Activated naive CD8-positive, alpha-beta T cell treated with anti-CD3 and anti-CD28 coated beads, Interleukin-2, amount 50 U/mL, for 16 hours (primary cell): ENCODE measurements at places on chromosomes 4 and X.

DNA sequence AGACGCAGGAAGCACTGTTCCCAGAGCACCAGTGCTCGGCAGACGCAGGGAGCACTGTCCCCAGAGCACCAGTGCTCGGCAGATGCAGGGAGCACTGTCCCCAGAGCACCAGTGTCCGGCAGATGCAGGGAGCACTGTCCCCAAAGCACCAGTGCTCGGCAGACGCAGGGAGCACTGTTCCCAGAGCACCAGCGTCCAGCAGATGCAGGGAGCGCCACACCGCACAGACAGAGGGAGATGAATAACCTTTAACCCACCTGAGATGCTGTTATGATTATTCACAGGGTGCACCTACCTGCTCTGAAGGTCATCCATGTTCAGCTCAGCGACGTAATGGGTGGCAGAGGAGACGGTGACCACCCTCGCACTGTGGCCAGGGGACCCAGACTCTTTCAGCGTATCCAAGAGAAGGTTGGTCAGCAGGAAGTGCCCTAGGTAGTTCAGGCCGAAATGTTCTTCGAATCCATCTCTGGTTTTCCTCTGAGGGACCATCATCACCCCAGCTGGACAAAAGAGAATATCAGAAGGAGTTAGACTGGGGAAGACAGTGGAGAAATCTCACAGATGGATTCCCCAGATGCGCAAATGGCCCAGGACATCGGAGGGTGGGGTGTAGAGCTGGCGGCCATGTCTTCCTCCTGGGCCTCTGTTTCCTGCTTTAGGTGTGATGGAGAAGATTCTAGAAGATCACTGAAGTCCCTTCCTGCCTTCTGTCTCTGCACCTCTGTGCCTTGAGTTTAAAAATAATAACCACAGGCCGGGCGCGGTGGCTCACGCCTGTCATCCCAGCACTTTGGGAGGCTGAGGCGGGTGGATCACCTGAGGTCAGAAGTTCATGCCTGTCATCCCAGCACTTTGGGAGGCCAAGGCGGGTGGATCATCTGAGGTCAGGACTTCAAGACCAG, 234.1 kb downstream of the DHRSX start:
- no peak for DNase-seq

- no peak for DNase-seq
These were observed 4.6 kb downstream of the ALAS2 start for GRCh38 chrX:55026143-55026542.

- DNase-seq, result no peak
These were observed 53.0 kb downstream of the TMEM154 start for GRCh38 chr4:152626790-152627189.

DNA sequence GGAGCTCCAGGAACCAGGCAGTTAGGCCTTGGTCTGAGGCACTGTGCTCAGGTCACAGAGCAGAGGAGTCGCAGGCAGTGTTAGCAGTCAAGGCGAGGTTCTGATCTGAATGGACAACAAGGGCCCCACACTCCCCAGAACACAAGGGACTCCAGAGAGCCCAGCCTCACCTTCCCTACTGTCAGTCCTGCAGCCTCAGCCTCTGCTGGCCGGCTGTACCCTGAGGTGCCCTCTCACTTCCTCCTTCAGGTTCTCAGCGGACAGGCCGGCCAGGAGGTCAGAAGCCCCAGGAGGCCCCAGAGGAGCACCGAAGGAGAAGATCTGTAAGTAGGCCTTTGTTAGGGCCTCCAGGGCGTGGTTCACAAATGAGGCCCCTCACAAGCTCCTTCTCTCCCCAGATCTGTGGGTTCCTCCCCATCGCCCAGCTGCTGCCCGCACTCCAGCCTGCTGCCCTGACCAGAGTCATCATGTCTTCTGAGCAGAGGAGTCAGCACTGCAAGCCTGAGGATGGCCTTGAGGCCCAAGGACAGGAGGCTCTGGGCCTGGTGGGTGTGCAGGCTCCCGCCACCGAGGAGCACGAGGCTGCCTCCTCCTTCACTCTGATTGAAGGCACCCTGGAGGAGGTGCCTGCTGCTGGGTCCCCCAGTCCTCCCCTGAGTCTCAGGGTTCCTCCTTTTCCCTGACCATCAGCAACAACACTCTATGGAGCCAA, 26.2 kb downstream of the MAGEA9 start:
- no peak for DNase-seq

DNA sequence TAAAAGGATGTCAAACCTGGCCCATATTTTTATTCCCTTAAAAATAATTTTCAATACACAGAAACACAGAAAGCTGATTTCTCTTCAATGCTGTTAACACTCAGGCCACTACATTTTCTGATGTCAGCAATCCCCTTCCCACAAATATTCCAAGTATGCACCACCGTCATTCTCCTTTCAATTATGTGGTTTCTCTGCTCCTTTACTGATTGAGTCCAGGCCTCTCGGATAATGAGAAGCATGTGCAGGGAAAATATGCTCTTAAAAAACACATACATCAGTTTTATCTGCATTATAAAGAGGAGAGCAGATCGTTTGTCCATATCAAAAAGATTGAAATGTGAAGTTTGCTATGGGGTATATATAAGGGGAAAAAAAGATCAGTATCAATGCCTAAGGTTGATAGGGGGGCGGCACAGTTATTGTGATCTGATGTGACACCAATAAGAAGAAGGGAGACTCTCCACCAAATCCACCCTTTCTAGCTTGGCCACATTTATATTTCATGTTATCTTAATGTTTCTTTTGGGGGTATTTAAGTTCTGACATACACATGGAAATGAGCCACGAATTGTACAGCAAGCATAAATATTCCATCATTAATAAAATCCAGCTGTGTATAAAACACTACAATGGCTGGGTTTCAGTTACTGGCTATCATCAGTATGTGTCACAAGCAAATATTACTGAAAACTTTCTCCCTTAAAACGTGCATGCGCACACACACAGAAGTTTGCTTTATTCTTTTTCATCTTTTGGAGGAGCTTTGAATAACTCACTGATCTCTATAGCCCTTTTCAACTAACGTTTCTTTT, 6.4 kb downstream of the AMOT start:
- DNase-seq, result no peak

DNA sequence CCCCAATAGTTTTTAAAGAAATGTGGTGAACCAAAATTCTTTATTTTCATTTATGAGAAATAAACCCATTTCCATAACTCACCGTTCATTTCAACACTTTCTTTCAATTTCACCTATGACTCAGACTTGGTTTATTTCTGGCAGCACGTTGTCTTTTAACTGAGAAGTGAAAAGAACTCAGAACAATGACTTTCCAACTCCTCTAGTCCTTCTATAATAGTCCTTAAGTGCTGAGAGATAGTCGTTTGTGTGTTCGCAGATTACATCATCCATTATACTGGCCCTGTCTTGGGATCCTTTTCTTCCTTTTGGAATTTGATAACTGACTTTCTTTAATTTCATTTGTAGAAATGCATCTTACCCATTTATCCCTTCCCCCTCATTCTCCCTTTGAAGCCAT, 113.6 kb downstream of the GLUD2 start:
- DNase-seq, result no peak

DNA sequence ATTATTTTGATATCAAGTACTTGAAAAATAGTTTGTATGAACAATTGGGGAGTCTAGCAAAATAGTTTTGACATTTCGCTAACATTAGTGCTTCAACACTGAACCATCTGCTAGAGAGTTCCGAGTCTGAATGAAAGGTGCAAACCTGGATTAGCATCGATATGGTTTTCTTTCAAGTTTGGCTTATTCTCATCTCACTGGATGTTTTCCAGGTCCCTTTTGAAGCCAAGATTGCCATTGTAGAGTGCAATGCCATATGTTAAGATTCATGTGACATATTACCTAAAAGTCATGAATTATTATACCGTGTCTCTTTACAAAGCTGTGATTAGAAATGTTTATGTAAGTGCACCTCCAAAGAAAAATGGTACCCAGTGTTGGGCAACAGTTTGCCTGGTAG, 36.8 kb upstream of the NAA11 start:
- no peak for DNase-seq

- no peak for DNase-seq
These were observed 8.6 kb upstream of the CPLX1 start for GRCh38 chr4:834368-835147.

DNA sequence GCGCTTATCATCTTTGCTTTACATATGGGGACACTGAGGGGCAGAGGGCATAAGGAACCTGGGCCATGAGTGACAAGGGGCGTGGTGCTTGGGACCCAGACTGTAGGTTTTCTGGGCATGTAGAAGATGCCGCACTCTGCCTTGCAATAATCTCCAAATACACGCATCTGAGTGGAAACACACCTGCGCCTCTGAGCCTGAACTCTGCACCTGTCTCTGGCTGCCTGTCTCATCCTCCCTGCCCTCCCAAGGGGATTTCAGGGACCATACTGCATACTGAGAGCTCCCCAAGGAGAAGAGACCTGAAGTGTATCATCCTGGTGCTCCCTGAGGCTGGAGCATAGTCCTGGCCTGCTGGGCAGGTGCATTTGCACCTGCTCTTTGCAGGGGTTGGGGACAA, 34.7 kb upstream of the ASMTL start:
- no peak for DNase-seq

DNA sequence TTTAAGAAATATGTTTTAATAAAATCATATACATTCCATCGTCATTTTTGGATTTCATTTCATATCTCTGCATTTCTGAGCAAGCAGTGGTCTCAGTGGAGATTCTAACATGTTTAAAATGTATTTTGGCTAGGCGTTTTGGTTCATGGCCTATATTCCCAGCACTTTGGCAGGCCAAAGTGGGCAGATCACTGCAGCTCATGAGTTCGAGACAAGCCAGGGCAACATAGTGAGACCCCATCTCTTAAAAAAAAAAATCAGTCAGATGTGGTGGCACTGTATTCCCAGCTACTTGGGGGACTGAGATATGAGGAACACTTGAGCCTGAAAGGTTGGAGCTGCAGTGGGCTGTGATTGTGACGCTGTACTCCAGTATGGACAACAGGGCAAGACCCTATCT, 67.5 kb upstream of the RAB33B start:
- DNase-seq, result no peak

GRCh38 chr4:108536577-108536976, 83.8 kb upstream of the RPL34 start:
- no peak for DNase-seq

DNA sequence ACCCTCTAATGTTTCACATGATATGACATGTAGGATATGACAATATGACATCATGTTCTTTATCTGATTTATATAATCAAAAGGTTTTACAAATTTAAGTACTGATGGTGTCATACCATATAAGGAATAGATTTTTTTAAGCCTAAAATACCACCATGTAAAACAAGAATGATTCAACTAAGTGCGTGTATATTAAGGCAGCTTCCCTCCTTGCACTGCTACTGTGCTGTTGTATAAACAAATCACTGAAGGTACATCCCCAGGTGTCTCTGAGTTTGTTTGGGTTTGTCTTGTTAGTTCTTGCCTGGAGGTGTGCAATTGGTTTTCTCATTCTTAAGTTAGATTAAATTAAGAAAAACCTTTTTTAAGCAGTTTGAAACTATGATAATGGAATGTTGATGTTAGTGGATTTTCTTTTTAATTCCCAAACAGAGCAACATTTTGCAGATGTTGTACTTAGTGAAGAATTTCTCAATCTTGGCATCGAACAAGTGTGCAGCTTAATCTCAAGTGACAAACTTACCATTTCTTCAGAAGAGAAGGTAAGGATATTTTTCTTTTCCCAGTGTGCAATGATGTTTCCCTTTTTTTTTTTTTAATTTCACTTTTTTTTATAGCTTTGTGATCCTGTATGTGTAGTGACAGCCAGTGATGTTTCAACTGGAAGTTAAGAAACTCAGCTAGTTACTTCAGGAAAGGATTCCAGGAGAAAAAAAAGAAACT, 33.4 kb upstream of the MSMO1 start:
- no peak for DNase-seq

DNA sequence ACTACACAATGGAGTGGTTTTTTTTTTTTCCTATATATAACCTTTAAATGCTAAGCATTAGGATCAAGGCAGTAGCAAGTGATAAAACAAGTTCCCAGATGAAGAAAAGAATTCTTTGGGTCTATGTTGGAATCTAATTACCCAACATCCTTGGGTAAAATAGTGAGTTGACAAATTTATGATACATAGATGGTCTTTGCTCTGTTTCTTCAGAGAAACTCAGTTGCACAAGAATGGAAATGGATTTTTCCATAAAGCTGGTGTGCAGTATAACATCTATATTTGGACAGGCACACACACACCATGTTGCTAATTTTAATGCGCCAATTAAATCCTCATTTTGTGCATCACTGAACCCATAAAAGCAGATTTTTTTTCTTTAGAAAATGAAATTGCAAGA, 137.0 kb upstream of the MED14 start:
- DNase-seq, result no peak

DNA sequence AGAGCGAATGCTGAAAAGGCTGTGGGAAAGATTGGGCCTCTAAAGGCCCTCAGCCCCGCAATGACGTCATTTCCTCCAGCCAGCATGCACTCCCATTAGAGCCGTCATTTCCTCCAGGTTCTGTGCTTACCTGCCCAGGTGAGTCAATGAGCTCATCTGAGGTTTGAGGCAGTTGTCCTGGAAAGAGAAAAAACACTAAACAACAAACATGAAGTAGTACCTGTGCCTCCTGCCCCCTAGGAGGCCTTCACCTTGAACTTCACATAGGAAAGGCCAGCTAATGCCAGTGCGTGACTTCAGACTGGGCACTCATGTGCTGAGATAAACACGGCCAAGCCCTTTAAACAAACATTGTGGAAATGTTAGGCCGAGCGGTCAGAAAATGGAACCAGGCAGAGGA, 55.9 kb downstream of the FHDC1 start:
- DNase-seq, result no peak

- no peak for DNase-seq
These were observed 3.9 kb upstream of the TMPRSS11B start for GRCh38 chr4:68249434-68249833.

DNA sequence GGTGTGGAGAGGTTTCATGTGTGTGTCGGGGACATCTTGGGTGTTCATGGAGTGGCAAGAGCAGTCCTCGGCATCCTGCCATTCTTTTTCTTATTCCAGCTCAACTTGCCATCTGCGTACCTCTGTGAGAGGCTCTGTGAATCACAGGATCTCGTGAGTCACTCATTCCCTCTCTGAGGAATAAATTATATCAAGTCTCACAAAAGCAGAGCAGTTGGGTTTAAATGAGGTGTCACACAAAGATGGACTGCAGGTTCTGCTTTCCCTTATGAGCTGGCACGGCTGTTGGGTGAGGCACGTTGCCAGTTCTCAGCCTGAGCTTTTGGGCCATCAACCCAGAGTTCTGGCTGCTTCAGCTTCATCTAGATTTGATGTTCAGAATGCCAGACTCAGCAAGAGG, 6.8 kb upstream of the OCIAD2 start:
- no peak for DNase-seq

DNA sequence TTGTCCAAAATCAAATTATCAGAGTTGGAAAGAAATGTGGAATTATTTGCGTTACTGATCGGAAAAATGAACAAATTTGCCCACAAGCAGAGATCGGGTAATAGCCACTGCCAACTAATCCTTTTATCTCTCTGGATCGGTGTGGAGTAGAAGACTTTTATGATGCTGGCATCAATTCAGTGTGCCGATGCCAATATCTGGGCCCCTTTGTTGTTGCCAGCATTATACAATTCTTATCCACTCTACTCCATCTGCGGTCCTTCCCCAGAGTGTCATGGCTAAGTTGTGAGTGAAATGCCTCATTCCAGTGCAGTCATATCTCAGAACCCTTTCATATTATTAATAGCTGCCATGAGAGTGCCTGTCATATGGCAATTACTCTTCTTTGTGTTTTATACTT, 660.2 kb downstream of the ADGRL3 start:
- no peak for DNase-seq

- DNase-seq, result no peak
These were observed 2.8 kb downstream of the FGFBP1 start for GRCh38 chr4:15935504-15936402.

GRCh38 chrX:96424007-96424406, 260.6 kb upstream of the DIAPH2 start:
- no peak for DNase-seq
